ENCODE measurements at places on chromosomes 3 and 15.

DNA sequence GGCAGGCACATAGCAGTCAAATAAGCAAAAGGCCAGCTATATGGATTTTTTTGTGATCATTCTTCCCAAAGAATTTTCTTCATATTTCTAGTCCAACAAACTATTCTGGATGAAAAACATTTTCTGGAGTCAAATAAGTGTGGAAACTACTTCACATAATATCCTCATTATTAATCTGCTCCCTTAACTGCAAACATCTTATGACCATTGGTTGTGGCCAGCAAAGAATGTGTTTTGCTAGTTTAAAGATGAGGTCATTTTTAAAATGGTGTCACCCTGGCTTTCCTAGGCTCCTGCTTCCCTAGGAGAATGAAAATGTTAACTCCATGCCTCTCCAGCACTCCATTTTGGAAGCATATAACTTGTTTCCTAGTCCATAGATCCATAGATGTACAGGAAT is 118.8 kb downstream of the SST start:
- DNase-seq: no peak

GRCh38 chr15:40046721-40047414 is 7.9 kb upstream of the SRP14 start:
- peak; percentile 40 for DNase-seq

GRCh38 chr15:31228980-31229826 is 97.4 kb upstream of the KLF13 start:
- peak; percentile 23 for DNase-seq

- DNase-seq: no peak
Measured at GRCh38 chr15:59266028-59266427, 59.4 kb downstream of the LDHAL6B start.

DNA sequence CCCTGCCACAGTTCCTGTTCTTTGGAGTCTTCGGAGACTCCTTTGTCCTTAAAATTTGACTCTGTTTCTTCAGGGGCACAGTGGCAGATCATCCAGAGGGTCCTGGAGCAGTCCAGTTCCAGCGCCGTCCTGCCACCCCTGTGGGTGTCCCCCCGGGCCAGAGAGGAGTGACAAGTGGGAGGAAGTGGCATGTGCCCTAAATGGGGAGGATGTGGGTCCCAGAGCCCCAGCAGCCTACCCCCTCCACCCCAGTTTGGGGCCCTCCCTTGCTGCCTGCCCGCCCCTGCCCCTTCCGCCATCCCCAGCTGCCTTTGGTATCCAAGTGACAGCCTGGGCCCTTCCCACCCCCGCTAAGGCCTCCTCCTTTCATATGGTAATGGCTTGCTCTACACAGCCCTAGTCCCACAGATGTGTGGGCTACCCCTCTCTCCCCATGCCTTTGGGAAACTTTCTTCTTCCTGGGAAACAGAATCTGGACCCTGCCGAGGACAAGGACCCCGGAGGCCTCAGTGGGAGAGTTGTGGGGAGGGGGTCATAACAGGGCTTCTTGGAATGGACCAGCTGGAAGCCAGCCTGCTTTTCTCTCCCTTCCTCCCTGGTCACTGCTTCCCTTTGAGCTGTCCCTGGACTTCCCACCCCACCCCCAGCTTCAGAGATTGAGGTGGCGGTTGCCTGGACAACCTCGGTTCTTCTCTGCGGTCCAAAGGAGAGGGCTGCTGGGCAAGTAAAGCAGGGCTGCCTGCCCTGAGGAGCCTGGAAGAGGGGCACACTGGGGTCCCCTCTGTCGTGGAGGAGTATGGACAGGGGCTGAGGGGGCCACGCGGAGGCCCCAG is 43.2 kb downstream of the KLHL25 start:
- no peak for DNase-seq

GRCh38 chr15:98906712-98907083 is 100.9 kb downstream of the PGPEP1L start:
- no peak for DNase-seq

DNA sequence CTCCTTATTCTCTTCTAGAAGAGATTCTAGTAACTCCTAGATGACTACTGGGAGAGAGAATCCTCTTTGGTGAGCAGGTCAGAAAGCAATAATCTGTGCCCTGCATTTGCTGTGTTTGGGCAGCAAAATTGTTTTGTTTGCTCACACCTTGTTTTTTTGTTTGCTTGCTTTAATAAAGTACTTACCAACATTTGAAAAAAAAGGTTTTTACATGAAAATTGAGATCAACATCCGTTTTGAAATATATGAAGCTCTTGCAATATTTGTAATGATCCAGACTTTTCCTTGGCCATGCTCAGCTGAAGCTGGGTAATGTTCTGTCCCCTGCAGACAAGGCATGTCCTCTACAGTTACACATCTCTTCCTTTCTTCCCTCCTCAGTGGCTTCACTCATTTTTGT is 62.2 kb downstream of the DIPK2A start:
- no peak for DNase-seq

DNA sequence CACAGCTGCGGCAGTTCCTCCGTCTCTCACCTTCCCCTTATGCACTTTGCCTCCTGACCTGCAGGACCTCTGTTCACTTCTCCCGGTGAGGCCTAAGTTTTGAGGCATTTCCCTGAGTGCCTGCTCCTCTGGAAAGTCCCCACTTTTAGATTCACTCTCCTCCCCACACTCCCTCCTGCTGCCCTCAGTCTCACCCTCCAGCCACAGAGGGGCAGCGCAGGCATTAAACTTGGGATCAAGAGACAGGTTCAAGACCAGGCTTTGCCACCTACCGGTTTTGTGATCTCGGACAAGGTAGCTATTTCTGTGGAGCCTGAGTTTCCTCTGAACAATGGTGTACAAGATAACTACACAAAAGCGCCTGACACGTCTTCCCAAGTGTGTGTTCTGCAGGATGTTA is 19.4 kb downstream of the SLC6A11 start:
- no peak for DNase-seq

DNA sequence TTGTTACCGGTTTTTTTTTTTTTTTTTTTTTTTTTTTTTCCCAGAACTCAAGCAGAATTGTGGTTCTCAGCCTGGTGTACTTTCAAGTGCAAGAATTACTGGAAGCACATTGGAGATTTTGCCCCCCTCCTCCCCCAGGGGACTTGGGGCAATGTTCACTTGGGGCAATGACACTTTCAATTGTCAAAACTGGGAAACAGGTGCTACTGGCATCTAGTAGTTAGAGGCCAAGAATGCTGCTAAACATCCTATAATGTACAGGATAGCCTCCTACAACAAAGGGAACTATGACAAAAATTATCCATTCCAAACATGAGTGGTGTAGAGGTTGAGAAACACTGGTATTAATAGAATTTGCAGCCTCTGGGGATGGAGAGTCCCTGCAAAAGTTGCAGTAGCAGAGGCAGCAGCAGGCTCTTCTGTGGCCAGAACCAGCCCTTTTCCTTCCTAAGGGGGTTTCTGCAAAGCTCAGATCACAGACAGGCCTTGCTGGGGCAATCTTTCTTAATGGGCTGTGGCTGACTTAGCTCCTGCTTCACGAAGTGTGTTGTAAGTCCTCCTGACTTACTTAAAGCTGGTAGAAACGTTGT is 144.3 kb upstream of the MRPS22 start:
- no peak for DNase-seq

DNA sequence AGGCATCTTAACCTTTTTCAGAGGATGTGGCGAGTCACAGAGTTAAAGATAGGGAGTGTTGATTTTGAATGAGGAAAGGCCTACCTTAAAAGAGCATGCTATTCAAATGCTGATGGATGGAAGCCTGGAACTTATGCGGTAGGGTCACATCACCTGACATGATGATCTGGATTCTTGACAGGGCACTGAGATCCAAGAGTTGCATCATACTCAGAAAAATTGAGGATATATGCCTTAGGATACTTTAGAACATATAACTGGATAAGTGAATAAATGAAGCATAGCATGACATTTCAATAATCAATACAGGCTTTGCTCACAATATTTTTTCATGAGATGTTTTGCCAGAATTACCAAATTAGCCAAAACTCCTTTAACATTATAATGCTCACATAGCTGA is 20.1 kb upstream of the SECISBP2L start:
- no peak for DNase-seq

DNA sequence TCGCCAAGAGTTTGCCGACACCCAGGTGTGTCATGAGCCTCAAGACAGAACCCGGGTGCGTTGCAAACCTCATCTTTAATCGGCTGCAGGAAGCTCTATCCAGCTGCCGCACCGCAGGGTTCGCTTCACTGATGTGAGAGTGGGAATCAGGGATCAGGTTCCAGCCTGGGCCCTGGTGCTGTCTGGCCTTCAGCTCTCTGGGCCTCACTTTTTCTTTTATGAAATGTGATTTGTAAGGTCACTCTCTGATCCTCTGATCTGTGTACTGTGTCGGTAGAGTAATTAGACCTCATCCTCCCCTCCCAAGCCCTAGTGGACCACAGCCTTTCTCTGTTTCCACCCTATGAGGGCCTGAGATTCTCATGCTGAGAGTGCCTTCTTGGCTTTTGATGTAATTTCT is 202.8 kb upstream of the UBE2E1 start:
- no peak for DNase-seq

- no peak for DNase-seq
Measured at GRCh38 chr3:72960812-72961518, 35.6 kb upstream of the PPP4R2 start.

DNA sequence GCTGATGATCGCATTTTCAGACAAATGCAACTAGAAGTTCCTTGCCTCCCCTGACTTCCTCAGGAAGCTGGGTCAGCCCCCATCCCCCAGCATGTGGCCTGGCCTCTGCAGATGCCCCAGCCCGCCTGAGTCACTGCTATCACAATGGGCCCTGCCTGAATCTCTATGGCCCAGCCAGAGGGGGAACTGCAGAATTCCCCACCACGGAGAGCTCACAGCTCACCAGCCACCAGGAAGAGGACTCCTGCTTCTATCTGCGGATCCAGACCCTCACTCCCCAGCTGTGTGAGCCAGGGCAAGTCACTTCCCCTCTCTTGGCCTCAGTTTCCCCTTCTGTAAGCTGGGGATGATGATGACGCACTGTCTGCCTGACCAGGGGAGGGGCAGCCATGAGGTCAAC is 6.9 kb downstream of the PLXND1 start:
- DNase-seq: no peak

DNA sequence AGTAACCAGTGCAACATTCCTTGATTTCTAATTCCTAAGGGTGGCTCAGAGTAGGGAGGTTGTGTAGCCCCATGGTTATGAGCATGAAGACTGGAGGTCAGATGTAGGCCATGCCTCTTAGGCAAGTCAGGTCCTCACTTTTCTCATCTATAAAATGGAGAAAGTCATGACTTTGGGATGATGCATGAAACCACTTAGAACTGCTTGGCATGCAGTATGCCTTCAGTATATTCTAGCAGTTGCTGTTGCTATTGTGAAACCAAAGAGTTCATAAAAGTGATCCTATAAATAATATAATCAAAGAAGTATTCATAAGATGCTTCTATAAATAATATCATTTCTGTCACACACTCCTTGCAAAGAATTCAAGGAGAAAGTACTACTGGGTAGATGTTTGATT is 65.5 kb downstream of the TMEM108 start:
- DNase-seq: no peak

GRCh38 chr15:61644550-61644949 is 415.4 kb upstream of the RORA start:
- DNase-seq: no peak

DNA sequence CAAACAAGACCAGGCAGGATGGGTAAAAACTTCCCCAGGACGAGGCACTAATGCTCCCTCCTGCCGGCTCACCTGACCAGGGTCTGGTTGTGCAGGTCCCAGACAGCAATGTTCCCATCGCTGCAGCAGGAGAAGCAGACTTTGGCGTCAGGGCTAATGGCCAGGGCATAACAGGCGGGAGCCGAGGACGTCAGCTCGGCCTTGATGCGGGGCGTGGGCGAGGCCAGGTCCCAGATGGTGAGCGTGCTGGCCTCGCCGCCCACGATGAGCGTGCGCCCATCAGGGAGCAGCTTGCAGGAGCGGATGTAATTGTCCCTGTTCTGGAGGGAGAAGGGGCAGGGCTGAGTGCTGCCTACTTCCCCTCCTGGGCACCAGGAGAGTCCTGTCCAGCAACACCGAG is 43.4 kb downstream of the TLE3 start:
- no peak for DNase-seq

Data from SHP77 (cell line).